Iris pigment epithelial cell (primary cell): ENCODE measurements at places on chromosomes 3 and 15.
A peak's percentile ranks its signal among the peaks of the same experiment; 100 is the strongest.

GRCh38 chr15:30889196-30889595, 14.5 kb upstream of the FAN1 start:
- no peak for DNase-seq

DNA sequence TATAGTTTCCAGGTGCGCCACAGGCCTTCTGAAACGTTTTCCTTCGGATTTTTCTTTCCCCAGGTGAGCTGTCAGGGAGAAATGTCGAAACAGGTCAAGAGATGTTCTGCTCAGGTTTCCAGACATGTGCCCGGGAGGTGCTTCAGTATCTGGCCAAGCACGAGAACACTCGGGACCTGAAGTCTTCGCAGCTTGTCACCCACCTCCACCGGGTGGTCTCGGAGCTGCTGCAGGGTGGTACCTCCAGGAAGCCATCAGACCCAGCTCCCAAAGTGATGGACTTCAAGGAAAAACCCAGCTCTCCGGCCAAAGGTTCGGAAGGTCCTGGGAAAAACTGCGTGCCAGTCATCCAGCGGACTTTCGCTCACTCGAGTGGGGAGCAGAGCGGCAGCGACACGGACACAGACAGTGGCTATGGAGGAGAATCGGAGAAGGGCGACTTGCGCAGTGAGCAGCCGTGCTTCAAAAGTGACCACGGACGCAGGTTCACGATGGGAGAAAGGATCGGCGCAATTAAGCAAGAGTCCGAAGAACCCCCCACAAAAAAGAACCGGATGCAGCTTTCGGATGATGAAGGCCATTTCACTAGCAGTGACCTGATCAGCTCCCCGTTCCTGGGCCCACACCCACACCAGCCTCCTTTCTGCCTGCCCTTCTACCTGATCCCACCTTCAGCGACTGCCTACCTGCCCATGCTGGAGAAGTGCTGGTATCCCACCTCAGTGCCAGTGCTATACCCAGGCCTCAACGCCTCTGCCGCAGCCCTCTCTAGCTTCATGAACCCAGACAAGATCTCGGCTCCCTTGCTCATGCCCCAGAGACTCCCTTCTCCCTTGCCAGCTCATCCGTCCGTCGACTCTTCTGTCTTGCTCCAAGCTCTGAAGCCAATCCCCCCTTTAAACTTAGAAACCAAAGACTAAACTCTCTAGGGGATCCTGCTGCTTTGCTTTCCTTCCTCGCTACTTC, 3.8 kb downstream of the BHLHE40 start:
- DNase-seq, result peak; percentile 33

- no peak for DNase-seq
These were observed 52.7 kb downstream of the NSMCE3 start for GRCh38 chr15:29216955-29217354.

- no peak for DNase-seq
These were observed 646.6 kb downstream of the TUSC7 start for GRCh38 chr3:117356091-117356705.

DNA sequence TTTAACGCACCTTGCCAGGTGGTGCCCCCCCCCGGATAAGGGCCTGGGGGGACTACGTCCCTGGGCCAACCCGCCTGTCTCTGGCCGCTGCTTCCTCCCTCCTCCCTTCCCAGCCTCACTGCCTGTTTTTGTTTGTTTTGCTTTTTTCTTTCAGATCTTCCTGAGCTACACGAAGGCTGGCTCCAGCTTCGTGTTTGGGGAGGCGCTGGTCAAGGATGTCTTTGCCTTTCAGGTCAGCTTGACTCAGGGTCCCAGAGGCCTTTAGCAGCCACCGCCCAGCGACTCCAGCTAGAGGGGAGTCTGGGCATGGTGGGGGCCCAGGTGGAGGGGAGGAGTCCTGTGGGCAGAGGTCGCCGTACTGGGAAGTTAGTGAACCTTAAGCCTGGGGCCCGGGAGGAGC, 24.1 kb downstream of the SLC28A1 start:
- DNase-seq, result no peak

DNA sequence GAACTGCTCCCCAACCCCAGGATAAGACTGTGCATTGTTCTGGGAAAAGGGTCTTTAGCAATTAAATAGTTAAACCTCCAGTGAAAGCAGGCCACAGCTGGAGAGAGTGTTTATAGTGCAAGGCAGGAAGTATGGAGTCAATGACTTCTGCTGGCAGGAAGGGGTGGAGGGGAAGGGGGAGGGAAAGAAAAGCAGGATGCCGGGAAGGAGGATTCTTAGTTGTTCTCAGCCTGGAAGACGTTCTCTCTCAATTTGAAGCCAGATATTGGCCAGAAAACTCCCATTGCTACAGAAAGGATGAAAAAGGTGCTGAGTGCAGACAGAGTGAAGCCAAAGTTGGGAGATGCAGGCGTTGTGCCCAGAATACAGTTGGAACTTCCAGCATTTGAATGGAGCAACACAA, 35.7 kb upstream of the ACTL6A start:
- DNase-seq, result peak; percentile 79

DNA sequence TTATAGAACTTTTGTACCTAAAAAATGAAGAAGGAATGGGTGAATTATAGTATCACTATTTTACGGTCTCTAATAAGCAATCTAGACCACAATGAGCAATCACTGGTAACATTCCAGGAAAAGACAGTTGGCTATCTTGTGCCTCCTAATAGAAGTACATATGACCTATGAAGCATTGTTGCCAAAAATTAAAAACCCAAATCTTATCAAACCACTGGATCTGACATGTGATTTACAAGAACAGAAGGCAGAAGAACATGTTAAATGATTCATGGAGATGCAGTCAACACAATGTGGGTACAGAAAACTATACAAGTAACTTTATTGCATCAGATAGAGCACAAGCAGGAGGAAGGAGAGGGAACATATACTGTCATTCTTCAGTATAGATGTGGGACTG, 14.5 kb upstream of the HYKK start:
- DNase-seq, result peak; percentile 57

DNA sequence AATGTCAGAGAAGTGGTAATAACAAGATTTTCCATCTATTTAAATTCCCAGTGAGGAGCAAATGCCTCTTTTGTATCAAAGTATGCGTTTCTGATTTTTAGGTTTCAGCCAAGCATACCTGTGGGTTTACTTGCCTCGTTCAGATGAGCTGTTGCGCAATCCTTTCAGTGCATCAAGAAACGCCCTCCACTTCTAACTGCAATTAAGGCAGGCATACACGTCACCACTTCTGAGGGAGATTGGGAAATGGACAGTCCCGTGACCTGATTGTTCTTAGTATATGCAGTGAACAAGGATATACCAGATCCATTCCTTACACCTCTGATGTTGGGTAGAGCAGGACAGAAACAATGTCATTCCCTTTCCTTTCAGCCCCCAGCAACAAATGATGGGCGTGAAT, 219.0 kb downstream of the ITPR1 start:
- DNase-seq, result peak; percentile 97

- no peak for DNase-seq
These were observed 138.8 kb downstream of the MYLK start for GRCh38 chr3:123745184-123745855.

DNA sequence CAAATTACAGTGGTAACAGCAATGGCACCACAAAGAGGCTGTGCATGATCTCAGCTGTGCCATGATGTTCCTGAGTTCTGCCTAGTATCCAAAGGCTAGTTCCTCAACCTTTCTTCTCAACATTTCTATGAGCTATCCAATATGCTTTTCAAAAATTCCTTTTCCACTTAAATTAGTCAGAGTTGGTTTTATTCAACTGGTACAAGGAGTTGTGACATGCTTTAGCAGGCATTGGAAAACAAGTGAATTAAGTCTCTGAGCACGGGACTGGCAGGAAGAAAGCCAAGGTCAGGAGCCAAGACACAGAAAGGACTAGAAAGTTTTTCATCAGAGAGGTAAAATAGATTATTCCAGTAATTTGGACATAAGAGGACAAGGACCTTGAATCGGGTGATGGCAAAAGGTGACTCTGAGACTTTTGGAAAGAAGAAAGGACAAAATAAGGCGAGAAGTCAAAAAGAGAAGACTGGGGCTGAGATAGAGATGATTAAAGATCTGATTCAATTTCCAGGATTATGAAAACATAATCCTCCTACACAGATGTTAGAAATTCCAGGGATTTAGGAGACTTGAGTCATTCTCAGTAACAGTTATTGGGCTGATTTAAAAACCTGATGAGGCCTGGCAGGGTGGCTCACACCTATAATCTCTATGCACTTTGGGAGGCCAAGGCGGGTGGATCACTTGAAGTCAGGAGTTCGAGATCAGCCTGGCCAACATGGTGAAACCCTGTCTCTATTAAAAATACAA, 36.1 kb downstream of the PBRM1 start:
- peak; percentile 60 for DNase-seq

- peak; percentile 65 for DNase-seq
These were observed 9.6 kb downstream of the XCR1 start for GRCh38 chr3:46017720-46018119.

DNA sequence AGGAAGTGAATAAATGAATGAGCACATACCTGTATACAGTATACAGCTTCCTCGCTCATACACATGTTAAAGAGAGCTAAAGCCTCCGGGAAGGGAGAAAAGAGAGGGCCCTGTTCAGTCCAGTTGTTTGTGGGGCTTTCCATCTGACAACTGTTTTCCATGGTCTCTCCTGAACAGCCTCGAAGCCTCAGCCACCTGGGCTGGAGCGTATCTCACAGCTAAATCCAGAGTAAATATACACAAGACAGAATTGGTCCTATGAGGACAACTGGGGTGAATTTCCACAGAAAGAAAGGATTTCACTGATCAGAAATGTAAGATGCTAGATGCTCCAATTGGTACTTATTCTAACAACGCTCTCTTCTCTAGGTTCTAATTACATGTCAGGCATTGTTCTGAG, 103.5 kb downstream of the LIPC start:
- no peak for DNase-seq

DNA sequence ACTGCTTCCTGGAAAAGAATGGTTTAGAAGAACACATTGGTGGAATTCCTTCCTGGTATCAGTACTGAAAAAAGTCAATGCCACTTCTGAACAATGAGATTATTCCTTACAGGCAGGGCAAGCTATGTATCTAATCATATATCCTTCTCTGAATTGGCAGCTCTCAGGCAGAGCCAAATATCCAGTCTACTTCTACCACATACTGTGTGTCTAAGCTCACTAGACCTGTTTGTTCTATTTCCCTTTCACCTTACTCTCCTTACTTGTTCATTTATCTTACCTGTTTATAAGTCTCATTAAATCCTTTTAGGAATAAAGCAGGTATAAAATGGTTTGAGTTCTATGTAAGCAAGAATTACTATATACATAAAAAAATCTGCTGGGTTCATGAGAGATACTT, 8.3 kb downstream of the SETMAR start:
- DNase-seq, result no peak

DNA sequence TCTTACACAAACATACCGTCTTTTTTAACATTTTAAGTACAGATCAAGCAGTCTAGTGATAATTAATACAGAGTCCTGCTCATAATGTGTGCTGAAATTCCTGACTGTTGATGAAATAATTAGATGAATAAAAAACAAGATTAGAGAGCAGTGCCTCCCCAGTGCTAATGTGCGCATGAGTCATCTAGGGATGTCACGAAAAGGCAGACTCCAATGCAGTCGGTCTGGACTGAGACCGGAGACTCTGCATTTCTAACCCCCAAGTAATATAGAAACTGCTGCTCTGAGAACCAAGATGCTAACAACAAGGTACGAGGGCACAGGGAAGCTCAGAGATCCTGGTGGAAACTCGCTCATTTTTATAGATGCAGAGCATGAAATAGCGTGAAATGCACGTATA, 61.4 kb downstream of the COL8A1 start:
- DNase-seq, result peak; percentile 82

GRCh38 chr15:67927501-67928168, 87.8 kb upstream of the RNU6-1 start:
- peak; percentile 98 for DNase-seq

DNA sequence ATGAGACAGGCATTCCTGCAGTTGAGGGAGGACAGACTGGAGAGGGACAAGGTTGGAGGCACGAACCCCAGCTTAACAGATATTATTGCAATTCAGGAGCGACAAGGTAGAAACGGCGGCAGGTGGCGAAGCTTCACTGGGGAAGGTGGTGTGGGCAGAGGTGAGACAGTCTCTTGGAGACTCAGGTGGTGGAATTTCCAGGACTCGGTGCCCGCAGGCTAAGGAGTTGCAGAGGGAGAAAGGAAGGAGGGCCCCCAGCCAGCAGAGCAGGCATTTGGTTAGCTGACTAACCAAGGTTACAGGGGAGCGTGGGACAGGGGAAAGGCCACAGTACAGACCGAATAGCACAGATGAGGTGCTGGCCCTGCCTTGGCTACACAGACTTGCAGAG, 3.0 kb downstream of the FAM174B start:
- DNase-seq, result no peak

DNA sequence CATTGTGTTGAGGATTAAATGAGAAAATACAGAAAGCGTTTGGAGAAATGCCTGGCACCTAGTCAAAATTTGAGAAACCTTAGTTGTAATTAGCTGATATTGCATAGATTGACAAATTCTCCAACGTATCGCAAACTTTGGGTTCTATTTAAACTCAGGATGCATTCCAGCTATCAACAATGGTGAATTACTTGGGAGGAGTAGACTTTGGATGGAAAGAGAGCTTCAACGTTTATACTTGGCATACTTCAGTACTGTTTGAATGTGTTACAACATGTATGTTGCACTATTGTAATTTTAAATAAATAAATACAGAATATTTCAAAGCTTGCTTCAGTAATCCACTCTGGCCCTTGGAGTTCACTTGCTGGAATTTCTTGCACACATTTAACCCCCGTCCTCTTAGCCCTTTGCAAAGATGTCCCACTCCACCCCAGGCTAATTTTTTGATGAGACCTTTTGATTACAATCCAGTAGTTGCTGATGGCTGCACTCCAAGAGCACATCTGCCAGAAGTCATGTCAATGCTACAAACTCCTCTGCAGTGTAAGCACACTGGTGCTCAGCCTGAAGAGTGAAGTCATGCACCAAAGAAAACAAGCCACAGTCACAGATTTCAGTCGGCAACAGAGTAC, 4.7 kb upstream of the DIS3L start:
- DNase-seq, result no peak

DNA sequence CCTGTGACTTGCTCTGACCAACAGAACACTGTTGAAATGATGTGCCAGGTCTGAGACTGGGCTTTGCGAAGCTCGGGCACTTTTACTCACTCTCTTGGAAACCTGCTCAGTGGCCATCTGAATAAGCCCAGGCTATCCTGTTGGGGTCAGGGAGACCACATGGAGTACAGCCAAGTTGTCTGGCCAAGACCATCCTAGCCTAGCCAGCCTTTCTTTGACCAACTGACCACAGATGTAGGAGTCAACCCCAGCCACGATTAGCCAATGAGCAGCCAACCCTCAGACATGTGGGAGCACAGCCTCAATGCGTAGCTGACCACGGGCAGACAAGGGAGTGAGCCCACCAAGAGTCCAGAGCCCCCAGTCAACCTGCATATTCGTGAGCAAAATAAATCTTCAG, 26.1 kb downstream of the CCR9 start:
- DNase-seq, result no peak
